ENCODE measurements at places on chromosomes 16 and 17.
A peak's percentile ranks its signal among the peaks of the same experiment; 100 is the strongest.

DNA sequence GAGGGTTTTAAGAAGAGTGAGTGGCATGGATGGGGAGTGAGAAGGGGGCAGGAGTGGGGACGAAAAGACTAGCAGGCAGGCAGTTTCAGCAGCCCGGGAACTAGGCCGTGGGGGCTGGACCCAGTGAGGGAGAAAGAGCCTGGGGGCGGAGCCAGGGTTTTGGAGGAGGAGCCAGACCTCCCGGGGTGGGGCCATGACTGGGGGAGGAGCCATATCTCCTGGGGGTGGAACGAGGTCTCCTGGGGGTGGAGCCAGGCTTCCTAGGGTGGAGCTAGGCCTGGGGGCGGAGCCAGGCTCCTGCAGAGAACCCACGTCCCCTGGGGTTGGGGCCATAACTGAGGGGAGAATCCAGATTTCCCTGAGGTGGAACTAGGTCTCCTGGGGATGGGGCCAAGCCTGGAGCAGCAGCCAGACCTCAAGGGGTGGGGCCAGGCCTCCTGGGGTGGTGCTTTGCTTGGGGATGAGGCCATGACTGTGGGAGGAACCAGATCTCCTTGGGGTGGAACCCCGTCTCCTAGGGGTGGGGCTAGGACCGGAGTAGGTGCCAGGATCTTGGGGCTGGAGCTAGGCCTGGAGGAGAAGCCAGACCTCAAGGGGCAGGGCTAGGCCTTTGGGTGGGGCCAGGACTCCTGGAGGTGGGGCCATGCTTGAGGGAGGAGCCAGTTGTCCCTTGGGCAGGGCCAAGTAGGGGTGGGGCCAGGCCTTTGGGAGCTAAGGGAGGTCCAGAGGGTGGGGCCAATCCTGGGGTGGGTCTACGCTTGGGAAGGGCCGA, 41.7 kb upstream of the JPH3 start:
- peak; percentile 7 for DNase-seq

GRCh38 chr16:83953796-83954576, 946 bp downstream of the OSGIN1 start:
- DNase-seq: no peak

GRCh38 chr16:4604401-4604800, 10.3 kb downstream of the UBALD1 start:
- DNase-seq: no peak

GRCh38 chr16:49593424-49594040, 219.9 kb downstream of the C16orf78 start:
- no peak for DNase-seq

DNA sequence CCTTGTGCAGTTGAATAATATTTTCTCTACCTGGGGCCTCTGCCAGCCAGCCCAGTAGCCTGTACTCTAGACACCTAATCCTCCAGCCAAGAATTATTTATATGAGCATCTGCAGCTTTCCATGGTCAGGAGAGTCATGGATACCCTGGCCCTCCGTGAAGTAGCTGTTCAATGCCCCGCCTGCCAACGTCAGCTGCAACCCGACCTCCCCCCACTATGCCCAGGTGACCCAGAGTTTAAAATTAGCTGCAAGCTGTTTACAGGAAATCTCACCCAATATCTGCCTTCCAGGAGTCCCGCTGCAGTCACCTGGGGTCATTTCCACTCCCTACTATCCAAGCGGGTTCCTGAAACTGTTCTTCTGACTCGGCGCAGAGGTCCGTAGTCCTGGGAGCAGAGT, 12.3 kb downstream of the SDR42E2 start:
- DNase-seq: no peak

- DNase-seq: peak; percentile 36
Observed at GRCh38 chr17:7445619-7445968, 733 bp downstream of the CHRNB1 start.

GRCh38 chr16:50505714-50506542, 42.3 kb upstream of the NKD1 start:
- no peak for DNase-seq

DNA sequence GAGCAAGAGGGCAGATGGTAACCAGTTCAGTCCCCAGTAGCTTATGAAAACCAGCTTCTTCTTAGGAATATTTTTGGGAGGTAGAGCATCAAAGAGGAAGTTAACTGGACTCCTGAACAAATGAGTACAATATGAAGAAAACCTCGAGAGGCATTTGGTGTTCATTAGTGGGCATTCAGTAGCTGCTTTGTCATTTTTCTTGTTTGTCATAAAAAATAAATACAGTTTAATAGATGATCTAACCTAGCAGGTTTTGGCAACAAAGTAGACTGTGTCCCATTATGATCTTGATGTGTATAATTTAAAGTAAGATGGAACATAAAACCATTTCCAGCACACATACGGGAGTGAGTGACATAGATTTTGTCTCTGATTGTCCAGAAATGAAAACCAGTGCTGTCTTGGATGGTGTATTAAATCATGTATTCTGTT, 173.1 kb downstream of the HS3ST3A1 start:
- no peak for DNase-seq

DNA sequence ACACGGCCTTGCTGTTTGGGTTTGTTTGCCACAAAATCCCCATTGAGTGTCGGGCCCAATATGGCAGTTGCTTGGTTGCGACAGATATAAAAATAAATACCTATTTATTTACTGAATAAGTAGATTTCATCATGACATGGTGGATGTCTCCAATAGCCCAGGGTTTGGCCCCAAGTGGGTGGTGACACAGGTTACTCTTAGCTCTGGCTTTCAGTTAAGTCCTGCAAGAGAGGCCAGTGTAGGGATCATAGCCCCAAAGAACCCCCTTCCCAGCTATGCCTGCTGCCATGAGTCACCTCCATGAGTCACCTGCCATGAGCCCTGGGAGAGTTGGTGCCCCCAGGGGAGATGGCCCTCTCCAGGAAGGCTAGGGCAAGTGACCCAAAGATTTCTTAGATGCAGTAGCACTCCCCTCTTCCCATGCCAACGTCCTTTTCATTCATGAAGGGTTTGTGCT, 78.7 kb upstream of the LGALS9 start:
- DNase-seq: no peak

- DNase-seq: no peak
Observed at GRCh38 chr17:71447644-71448043, 673.2 kb upstream of the SOX9 start.

DNA sequence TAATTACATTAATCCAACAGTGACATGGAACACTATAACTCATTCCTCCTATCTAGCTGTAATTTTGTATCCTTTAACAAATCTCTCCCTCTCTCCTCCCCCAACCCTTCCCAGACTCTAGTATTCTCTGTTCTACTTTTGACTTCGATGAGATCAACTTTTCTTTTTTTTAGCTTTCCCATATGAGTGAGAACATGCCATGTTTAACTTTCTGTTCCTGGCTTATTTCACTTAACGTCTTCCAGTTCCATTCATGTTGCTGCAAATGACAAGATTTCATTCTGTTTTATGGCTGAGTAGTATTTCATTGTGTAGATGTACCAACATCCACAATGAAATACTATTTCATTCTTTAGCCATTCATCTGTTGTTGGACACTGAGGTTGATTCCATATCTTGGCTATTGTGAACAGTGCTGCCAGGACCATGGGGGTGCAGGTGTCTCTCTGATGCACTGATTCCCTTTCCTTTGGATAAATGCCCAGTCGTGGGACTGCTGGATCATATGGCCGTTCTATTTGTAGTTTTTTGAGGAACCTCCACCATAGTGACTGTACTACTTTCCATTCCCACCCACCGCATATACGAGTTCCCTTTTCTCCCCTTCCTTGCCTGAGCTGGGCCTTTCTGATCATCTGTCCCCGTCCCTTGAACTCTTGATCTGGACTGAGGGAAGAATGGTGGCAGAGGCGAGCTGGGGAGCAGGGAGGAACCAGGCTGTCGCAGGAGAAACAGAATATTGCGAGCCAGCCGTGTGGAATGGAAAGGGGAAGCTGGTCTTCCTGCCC, 7.7 kb upstream of the CEP295NL start:
- DNase-seq: no peak

DNA sequence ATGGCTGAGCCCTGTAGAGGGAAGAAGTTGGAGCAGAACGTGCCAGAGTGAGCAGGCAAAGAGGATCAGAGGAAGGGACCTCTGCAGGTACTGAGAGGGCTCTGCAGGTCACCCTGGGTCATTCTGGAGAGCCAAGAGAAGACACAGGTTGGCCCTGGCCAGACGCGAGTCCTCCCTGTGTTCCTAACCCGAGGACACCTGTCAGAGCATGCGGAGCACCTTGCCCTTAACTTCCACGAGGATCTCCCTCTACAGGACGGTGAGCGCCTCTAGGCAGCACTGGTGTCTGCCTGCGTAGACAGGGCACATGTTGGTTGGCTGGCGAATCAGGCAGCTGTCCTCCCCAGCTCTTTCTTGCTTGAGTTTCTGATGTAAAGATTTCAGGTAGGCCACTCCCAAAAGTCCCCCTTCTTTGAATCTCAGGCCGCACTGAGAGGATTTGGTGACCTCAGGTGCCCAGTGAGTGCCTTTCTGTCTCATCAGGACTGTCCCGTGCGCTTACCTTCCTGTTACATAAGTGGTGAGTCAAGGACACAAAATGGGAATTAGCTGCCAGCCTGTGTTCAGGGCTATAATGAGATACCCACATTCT, 45.3 kb downstream of the MPRIP start:
- no peak for DNase-seq
